ENCODE measurements at places on chromosomes 16 and 17. TPM values are rescaled to one million over a fixed set of nuclear protein-coding genes. Genes with fewer than 3 reads are reported as not detected.

RNF112 gene
- 0.24 TPM for total RNA-seq

HSD11B2 gene
- total RNA-seq, result not detected

DNA sequence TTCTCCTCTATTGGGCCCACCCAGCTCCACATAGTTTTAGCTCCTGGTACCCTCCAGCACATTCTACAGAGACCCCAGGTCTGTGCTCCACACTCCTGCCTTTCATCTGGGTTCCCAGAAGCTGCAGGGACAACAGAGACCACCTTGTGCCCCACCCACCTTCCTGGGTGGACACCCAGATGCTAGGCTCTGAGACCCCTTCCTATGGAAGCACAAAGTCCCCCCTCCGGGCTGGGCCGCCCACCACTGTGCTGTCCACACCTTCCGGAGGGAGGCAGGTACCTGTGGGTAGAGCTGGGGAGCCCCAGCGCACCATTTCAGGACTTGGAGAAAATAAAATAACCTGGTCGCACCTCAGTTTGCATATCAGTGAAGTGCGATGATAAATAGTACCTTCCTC lies 224.9 kb upstream of the FOXF1 start:
- no peak for DNase-seq

GRCh38 chr17:80394629-80395216 lies 20.2 kb upstream of the ENDOV start:
- no peak for DNase-seq

DNA sequence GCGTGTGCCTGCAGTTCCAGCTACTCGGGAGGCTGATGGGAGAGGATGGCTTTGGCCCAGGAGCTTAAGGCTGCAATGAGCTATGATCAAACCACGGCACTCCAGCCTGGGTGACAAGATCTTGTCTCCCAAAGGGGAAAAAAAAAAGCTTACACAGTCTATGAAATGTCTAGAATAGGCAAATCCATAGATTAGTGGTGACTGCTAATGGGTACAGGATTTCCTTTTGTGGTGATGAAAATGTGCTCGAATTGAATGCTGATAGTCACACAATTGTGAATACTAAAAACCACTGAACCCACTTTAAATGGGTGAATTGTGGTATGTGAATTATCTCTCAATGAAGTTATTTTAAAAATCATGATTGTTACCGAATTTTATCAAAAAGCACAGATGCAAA lies 14.9 kb downstream of the USP7 start:
- DNase-seq, result no peak

DNA sequence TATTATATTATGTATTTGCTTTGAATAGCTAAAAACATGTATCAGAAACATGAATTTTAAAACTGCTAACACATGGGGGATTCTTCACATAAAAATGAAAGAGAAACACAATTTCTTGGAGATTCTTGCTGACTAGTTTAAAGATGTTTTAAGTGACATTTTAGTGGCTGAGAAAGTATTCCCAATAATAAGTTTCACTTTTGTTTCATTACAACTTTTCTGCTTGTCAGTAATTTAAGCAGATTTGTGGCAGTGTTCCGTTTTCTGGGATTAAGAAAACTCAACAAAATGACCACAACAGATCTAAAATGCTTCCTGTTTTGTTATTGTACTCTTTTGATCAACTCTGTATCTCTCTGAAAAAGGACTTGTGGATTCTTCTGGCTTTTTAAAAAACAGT lies 75.9 kb downstream of the NLK start:
- no peak for DNase-seq

DNA sequence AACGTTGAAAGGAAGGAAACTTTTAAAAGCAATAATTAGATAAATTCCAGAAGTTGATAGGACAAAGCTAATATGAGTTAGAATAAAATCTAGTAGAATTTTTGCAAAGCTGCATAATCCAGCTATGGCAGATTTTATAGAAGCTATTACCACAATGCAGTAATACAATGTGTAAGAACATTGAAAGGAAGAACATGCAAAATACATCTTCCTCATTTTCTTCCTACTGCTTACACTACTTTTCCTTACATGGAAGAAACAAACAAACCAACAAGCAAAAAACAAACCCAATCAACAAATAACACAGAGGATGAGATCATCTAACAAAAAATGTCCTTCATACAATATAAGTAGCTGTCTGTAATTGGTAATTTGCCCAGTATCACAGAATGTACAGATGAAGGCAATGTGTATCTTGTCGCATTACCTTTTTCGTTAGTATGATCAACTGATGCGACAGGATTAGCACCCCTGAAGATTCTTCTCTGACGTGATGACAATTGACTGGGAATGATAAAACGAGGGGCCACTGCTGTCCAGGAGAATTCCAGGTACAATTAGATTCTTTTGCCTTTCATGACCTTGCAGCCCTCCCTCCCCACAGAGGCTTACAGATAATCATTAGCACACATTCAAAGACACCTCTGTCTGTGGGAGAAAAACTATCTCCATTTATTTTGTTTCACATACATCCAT lies 21.2 kb upstream of the LRRC37A start:
- DNase-seq, result no peak
